Fibroblast of skin of abdomen (primary cell): ENCODE measurements at places on chromosomes 3 and 15.

- peak; percentile 94 for DNase-seq
Observed at GRCh38 chr15:41930221-41930866, 36.5 kb upstream of the SPTBN5 start.

- no peak for DNase-seq
Observed at GRCh38 chr15:35466476-35466875, 79.5 kb downstream of the DPH6 start.

DNA sequence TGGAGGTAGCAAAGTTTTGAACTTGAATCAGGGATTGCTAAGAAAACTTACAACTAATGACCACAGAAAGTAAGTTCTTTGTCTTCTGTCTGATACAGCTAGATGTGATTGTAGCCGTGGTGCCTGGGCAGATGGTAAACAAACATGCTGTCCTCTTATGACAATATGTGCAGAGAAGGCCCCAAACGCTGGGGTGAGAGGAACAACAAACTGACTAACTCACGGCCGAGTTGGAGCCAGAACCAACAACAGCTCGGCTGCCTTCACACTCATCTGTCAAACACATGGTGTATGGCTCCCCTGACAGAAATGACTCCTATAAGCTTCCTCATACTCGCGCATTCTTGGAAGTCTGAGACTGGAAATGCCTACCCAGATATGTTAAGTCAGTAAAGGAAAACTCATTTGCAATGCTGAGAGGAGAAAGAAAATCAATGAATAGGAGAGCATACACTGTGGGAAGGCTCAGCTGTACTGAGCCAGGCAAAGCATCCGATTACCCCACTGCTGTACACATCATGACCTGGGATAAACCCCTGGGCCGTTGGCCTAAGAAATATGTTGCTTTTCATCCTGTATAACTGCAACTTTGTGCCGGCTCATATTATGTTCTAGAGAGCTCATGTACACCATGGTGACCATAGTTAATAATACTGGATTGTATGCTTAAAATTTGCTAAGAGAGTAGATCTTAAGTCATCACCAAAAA is 5.7 kb downstream of the THBS1 start:
- DNase-seq: peak; percentile 83

DNA sequence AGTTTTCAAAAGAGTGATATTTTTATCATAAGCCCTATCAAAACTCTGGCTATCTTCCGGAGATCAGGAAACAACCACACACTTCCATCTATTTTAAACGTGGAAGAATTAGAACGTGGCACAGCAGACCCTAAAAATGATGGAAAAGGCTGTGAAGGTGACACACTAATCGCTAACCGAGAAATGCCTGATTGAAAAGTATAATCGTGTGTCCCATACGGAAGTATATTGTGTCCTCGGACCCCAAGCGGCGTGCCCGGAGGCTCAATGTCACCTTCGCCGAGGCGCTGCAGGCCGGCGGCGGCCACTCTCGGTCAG is 642 bp downstream of the COX5A start:
- DNase-seq: no peak

- peak; percentile 25 for DNase-seq
Observed at GRCh38 chr15:31254431-31255175, 72.0 kb upstream of the KLF13 start.

- DNase-seq: no peak
Observed at GRCh38 chr15:59364248-59364647, 8.4 kb downstream of the MYO1E start.

DNA sequence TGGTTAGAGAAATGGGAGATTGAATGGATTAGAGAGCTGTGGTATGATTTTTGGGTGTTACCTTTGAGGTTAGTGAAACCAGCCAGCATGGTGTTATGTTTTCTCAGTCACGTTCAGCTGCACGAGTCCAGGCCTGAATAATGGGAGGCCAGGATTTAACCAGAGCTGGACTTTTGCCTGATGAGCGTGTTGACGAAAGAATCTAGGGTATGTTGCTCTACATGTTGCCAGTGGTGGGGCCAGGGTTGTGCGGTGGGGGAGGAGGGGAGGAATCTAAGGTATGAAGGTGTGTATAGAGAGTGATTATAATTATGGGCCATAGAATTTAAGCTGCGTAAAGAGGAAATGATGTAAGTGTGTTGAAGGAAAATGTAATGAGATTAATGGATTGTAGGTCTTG is 22.8 kb downstream of the MINDY2 start:
- DNase-seq: peak; percentile 62

DNA sequence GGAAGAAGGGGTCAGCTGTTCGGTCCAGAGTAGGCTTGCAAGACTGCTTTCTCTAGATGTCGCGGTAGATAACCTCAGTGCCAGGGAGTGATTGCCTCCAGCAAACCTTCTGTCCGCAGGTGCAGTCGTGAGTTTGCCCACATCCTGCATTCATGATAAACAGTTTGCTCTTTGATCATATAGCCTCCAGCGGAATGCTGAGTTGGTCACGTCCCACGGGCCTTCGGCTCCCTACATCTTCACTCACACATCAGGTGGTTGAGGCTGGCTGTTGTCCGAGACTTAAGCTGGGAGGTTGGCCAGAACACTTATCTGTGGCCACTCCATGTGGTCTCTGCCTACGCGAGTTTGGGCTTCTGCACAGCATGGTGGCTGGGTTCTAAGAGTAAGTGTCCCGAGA is 62.1 kb upstream of the NR2C2 start:
- no peak for DNase-seq

GRCh38 chr3:122063908-122064307 is 8.7 kb downstream of the CD86 start:
- DNase-seq: no peak

- DNase-seq: no peak
Observed at GRCh38 chr3:148178503-148178902, 519.2 kb upstream of the AGTR1 start.

- DNase-seq: no peak
Observed at GRCh38 chr3:48565186-48565585, 1.6 kb upstream of the UCN2 start.

GRCh38 chr3:186743666-186744065 is 26.5 kb downstream of the KNG1 start:
- DNase-seq: no peak

GRCh38 chr3:43159131-43159875 is 53.4 kb upstream of the POMGNT2 start:
- no peak for DNase-seq

- DNase-seq: no peak
Observed at GRCh38 chr15:82950295-82950694, 2.2 kb downstream of the HOMER2 start.

- DNase-seq: no peak
Observed at GRCh38 chr3:139689122-139689521, 11.3 kb upstream of the NMNAT3 start.

DNA sequence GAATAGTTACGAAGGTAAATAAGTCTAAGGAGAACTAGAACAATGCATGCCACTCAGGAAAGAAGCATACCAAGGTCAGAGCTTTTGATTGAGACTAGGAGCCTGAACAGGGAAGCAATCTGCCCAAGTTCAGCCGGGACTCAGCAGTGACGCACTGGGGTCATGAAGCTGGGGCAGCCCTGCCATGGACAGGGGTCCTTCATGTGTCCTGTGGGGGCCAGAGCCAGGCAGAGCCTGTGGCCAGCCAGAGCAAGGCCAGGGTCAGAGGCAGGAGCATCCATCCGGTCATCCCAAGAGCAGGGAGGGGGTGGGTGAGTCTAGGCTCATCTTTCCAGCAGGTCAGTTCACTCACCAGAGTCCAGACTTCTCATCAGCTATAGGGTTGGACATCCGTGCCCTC is 47.9 kb downstream of the FGD5 start:
- DNase-seq: no peak

GRCh38 chr3:79672075-79672474 is 95.7 kb downstream of the ROBO1 start:
- DNase-seq: no peak

DNA sequence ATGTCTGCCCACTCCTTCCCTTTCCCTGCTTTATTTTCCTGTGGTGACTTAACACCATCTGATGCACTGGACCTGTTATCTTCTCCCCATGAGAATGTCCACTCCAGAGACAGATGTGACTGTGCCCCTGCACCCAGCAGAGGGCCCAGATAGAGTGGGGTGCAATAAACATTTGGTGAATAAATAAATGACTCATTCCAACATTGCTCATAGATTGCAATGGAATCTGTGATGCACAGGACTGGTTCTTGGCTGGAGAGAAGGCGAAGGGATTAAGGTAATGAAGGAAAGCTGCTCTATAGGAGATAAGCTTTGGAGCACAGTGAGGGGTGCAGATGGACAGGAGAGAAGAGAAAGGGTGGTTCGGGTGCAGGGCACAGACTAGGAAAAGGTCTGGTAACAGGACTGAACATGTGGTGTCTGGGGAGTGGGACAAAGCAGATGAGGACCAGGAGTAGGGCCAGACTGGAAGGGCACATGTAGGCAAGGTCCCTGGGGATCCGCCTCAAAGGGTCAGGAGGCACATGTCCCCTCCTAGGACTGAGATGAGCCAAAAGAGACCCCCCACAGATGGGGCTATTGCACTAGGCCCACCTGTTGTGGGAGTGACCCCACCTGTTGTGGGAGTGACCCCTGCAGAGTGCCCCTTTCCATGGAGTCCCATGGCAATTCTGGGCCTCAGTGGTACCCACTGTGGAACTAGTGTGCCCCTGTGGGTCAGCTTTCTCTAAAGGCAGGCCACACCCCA is 17.5 kb upstream of the POC1A start:
- peak; percentile 20 for DNase-seq
